ENCODE measurements at places on chromosomes 4 and X.

DNA sequence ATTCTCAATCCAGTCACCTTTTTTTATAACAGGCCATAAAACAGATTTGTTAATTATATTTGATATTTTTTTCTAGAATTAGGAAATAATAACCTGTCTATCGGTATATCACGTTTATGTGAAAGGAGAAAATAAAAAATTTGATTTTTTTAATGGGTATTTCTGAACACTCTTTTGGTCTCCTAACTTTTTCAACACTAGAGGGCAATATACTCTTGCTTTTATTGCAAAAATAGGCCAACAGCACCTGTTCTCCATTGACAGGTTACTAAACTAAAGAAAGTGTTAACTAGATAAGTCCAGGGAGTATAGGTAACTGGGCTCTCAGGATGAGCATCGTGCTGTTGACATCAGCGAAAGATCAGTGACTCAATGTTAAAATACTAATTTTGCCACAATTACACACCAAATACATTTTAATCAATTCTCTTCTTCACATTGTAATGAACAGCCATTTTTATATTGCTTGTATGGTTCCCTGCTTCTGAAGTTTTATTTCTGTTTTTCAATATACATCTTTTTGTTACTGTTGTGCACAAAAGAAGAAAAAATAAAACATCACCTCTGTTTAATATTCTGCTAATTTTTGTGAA lies 22.8 kb downstream of the NDST4 start:
- DNase-seq = no peak

DNA sequence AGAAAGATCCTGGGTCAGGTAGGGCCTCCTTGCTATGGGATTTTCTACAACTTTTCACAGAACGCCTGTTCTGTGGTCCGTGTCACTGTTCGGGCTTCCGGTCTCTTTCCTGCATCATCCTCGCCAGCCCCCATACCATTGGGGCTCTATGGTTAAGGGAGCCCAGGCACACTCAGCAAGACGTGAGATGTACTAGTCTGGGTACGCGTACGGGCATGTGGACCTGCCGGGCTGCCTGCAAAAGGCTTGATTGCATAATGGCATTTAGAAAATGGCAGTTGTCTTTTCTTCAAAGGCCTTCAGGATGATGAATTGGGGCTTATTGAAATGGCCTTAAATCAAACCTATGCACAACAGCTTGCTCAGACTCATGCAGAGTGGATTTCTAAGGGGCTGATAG lies 86.7 kb downstream of the CNGA2 start:
- DNase-seq = no peak

GRCh38 chrX:103442536-103442901 lies 66.2 kb downstream of the BEX3 start:
- DNase-seq = no peak

GRCh38 chr4:48340276-48340964 lies 909 bp upstream of the SLAIN2 start:
- DNase-seq = no peak

GRCh38 chrX:40088803-40089540 lies 8.8 kb downstream of the BCOR start:
- DNase-seq = no peak

GRCh38 chr4:8307714-8308113 lies 38.2 kb downstream of the HTRA3 start:
- no peak for DNase-seq

GRCh38 chr4:67106861-67107460 lies 438.3 kb downstream of the CENPC start:
- no peak for DNase-seq

GRCh38 chrX:143934542-143934941 lies 50.7 kb downstream of the UBE2NL start:
- DNase-seq = no peak

- no peak for DNase-seq
These were observed 1389.3 kb downstream of the RAPGEF2 start for GRCh38 chr4:160492181-160492580.

- no peak for DNase-seq
These were observed 215.1 kb upstream of the PITX2 start for GRCh38 chr4:110837896-110838450.

GRCh38 chr4:110518889-110519490 lies 43.0 kb downstream of the ENPEP start:
- no peak for DNase-seq

DNA sequence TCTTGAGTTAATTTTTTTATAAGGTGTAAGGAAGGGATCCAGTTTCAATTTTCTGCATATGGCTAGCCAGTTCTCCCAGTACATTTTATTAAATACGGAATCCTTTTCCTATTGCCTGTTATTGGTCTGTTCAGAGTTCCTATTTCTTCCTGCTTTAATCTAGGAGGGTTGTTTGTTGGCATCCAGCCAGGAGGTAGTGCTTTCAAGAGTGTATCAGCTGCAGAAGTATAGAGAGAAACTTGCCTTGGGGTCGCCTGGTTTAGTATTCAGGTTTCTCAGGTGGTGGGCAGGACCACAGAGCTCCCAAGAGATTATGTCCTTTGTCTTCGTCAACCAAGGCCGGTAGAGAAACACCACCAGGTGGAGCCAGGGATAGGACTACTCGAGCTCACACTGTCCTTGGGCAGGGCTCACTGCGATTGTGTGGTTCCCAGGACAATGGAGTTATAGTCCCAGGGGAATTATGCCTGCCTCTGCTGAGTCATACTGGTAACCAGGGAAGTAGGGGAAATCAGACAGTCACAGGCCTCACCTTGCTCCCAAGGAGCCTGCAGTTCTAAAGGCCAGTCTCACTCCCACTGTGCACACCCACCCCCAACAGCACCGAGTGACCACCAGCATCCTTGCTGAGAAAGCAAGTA lies 168.1 kb downstream of the VSIG4 start:
- no peak for DNase-seq

GRCh38 chr4:1404573-1405253 lies 1.5 kb downstream of the NKX1-1 start:
- no peak for DNase-seq

DNA sequence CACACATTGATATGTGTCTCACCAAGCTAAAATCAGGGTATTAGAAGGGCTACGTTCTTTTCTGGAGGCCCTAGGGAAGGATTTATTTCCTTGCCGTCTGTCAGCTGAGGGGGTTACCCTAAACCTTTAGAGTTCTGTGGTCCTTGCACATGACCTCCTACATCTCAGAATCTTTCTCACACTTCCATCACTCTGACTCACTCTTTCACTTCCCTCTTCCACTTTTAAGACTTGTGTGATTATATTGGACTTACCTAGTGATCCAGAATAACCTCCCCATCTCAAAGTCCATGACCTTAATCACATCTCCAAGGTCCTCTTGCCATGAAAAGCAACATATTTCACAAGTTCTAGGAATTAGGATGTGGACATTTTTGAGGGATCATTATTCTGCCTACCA lies 53.6 kb upstream of the FUNDC1 start:
- DNase-seq = no peak

DNA sequence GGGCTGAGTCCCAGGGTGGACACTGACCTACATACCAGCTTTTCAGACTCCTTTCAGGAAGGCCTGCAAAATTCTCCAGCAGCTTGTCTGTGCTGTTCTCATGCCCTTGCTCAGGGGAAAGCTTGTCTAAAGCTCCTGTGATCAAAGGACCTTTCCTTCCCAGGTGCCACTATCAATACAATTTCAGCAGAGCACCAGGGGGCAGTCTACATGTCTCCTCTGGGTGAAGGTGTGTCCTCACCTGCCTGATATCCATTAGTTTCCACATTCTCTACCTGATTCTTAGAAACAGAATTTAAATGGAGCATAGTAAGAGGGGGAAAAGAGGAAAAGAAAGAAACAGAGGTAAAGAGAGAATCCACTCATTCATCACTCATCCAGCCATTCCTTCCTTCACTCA lies 114.2 kb downstream of the PPARGC1A start:
- DNase-seq = no peak

- DNase-seq = no peak
These were observed 28.3 kb downstream of the SEPTIN11 start for GRCh38 chr4:76977736-76978350.

GRCh38 chr4:8281519-8282133 lies 12.1 kb downstream of the HTRA3 start:
- DNase-seq = no peak

- DNase-seq = no peak
These were observed 5.6 kb downstream of the MAOB start for GRCh38 chrX:43876680-43877079.

DNA sequence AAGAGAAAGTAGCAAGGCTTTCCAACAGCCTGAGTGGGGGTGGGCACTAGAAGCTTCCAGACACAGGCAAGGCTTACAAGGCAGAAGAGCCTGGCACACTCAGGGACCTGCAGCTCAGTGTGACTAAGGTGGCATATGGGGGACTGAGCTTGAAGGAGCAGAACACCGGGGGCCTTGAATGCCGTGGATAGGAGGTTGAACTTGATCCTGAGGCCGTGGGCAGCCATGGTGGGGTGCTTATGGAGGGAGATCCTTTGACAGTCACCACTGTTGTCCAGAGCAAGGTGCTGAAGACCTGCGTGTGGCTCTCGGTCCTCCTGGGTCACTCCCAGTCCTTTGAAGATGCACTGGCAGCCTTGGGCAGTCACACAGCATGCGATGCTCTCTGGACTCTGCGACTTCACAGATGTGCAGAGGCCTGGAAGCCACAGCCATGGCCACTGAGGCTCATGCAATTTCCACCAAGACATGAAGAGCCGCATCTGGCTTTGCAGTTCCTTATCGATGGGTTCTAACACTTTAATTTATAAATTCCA lies 18.3 kb downstream of the C4orf50 start:
- no peak for DNase-seq

- no peak for DNase-seq
These were observed 196.9 kb downstream of the KLHL13 start for GRCh38 chrX:117919755-117920154.

DNA sequence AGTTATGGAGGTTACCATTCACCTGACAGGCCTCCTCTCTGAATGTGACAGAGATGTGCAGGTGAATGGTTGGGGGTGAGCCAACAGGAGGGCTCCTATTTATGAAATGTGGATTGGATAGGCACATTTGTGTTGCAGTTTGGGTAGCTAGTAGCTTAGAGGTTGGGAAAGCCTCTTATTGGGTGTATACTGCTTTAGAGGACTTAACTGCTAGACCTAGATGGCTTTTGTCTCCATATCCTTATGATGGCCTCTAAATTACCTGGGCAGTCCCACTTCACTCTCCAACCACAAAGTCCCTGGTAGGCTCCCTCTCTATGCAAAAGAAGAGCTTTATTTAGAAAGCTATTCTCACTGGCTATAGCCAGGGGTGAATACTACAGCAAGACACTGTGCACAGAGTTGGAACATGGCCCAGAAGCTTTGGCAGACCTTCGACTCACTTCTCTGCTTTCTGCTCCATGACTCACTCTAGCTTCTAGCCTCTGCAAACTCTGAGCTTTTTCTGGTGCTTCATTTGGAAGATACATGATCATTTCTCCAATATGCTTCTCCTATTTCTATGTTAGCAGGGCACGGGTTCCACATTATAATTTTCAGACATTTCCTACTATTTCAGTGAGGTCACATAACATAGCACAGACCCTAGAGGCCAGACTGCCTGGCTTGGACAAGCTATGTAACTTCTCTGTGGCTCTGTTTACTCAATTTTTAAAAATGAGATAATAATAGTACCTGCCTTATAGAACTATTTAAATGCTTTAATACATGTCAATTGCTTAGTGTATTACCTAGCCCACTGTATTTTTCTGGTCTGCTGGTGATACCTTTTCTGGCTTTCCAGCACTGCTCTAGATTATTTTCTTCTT lies 6.0 kb upstream of the VGLL1 start:
- no peak for DNase-seq

DNA sequence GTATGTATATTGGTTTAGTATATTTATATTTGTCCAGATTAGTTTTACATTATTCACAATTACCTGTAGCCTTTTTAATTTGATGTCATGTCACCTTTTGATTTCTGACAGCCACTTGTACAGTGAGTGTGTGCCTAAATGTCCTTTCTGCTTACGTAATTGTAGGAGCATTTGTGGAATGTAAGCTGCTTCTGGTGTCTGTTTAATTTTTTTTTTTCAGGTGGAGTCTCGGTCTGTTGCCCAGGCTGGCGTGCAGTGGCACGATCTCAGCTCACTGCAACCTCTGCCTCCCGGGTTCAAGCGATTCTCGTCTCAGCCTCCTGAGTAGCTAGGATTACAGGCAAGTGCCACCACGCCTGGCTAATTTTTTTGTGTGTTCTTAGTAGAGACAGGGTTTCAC lies 91.2 kb upstream of the XAGE2 start:
- DNase-seq = no peak

- DNase-seq = no peak
These were observed 71.2 kb upstream of the EGFL6 start for GRCh38 chrX:13498238-13498637.

GRCh38 chrX:25285598-25285997 lies 269.8 kb upstream of the ARX start:
- DNase-seq = no peak

GRCh38 chr4:153159728-153160221 lies 44.5 kb upstream of the TRIM2 start:
- DNase-seq = no peak

- DNase-seq = no peak
These were observed 27.7 kb downstream of the METTL14 start for GRCh38 chr4:118712872-118713271.

DNA sequence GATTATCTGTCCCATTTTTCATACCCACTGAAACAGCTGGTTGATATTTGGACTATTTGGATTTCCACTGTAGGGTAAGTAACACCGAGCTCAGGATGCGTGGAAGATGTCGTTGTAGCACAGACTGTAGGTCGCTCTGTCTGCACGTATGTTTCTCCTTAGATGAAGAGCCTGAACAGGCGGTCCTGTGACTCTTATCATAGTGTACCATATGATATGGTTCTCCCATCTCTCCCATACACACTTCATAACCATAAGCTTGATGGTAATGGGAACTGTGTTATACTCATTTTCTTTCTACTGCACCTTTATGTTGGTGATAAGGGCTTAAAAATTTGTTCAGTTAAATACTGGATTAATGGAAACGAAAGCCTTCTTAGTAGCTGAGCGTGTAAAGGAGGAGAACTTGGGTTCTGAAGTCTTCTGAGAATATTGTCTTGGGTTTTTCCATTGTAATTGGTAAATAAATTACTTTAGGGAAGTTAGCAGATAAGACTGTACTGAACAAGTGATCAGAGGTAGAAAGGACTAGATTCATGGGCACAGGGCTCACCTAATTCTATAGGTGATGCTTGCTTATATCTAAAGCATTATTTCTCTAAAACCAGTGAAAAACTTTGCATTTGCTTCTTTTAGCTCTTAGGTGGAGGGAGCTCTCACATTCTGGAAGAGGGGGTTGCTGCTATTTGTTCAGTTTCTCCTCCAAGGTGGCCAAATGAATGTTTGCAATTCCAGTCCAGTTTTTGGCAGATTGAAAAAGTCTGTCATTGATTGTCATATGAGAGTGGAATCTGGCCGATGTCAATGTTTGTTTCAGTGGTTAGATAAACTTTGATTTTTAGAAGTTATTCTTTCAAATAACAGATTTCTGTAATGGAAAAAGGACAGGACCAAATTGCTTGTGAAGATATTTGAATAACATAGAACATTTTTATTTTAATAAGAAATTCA lies 15.8 kb downstream of the SMAD1 start:
- no peak for DNase-seq

DNA sequence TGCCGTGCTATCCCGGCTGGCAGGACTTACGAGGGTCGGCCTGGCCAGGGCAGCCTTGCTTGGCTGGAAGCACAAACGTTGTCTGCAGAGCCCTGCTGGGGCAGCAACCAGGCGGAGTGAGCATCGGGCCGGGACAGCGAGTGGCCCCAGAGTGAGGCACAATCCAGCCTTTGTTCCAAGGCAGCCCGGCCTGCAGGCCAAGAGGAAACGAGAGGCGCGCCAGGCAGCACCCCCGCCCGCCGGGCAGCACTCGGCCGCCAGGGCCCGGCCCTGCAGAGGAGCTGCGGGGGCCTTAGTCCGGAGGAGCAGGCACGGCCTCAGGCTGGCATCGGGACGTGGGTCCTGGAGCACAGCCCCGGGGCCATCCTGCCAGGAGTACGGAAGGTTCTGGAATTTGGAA lies 24.1 kb downstream of the FGFRL1 start:
- DNase-seq = peak; percentile 79
